H1 (cell line): ENCODE measurements at places on chromosomes 5 and 9.

GRCh38 chr5:31196309-31196708 lies 2.8 kb downstream of the CDH6 start:
- peaks cover 10% of the 10 kb centered on the region; the same call in 1 of the 2 replicates for H3K4me1 ChIP-seq
- no peak for DNase-seq
- H3K27me3 ChIP-seq = peaks cover 25% of the 10 kb centered on the region
- no peak overlapping the region for H3K27ac ChIP-seq
- no peak overlapping the region for H3K4me3 ChIP-seq
- no peaks in the 10 kb centered on the region for H3K36me3 ChIP-seq

- no peaks in the 10 kb centered on the region for H3K36me3 ChIP-seq
- no peaks in the 10 kb centered on the region for H3K27me3 ChIP-seq
- no peaks in the 10 kb centered on the region for H3K4me1 ChIP-seq
- no peak for DNase-seq
- no peak overlapping the region for H3K4me3 ChIP-seq
- H3K27ac ChIP-seq = no peak overlapping the region
Observed at GRCh38 chr9:74772121-74772520, 115.6 kb downstream of the TRPM6 start.

GRCh38 chr5:113678924-113679575 lies 165.6 kb downstream of the YTHDC2 start:
- H3K4me1 ChIP-seq = peaks cover 6% of the 10 kb centered on the region; the same call in 1 of the 2 replicates
- H3K36me3 ChIP-seq = no peaks in the 10 kb centered on the region; the same call in 1 of the 2 replicates
- no peak overlapping the region for H3K27ac ChIP-seq
- H3K4me3 ChIP-seq = no peak overlapping the region
- DNase-seq = no peak

DNA sequence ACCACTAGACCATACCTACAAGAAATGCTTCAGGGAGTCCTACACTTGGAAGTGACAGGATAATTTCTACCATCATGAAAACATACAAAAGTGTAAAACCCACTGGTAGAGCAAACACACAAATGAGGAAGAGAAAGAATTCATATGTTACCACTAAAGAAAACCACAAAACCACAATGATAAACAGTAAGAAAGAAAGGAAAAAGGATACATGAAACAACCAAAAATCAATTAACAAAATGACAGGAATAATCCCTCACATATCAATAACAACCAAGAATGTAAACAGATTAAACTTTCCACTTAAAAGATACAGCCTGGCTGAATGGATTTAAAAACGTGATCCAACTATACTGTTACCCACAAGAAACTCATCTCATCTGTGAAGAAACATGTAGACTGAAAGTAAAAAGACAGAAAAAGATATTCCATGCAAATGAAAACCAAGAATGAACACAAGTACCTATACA lies 83.4 kb downstream of the LPAR1 start:
- H3K27ac ChIP-seq = no peak overlapping the region
- no peak overlapping the region for H3K4me3 ChIP-seq
- H3K36me3 ChIP-seq = no peaks in the 10 kb centered on the region
- no peaks in the 10 kb centered on the region for H3K27me3 ChIP-seq

DNA sequence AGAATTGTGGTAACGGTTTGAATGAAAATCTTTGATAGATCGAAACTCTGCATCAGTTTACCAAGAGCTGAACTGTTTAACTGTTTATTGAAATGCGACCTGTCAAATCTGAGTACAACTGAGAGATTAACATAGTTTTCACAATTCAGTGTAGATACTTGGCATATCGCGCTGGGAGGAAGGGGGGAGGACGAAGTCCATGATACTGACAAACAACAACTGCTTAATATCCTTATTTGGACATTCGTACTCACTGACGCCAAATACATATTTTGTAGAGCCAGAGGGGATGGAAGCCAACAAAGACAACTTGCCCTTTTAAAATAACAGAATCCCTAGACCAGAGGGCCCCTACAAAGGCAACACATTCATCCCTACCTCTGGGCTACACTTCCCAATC lies 93.2 kb downstream of the GLIS3 start:
- no peak overlapping the region for H3K4me3 ChIP-seq
- no peak overlapping the region for H3K27ac ChIP-seq
- H3K27me3 ChIP-seq = no peaks in the 10 kb centered on the region
- no peaks in the 10 kb centered on the region for H3K4me1 ChIP-seq
- no peaks in the 10 kb centered on the region for H3K36me3 ChIP-seq
- DNase-seq = no peak

DNA sequence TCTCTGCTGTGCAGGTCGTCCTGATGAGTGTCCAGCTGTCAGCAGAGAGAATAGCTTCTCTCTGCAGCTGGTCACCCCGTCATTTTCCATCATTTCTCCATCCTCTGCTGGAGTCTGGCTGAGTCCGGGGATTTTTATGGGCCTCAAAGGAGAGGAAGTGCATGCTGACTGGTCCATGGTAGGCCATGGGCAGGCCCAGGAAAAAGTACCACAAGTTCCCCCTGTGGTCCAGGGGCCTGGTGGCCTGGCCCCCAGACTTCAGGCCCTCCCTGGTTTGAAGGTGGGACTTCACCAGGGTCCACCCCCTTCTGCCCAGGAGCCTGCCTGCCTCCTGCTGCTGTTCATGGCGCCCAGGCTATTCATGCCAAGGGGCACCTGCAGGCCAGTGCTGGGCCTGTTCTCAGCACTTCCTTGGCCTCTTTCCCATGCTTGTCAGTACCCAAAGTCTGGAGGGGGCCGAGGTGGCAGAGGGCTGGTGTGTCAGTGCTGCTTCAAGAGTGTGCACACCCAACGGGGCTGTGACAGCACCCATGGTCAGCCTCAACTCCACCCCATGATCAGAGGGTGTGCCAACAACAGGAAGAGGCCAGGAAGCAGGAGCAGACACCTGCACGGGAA lies 7.3 kb upstream of the MTMR12 start:
- no peaks in the 10 kb centered on the region for H3K27me3 ChIP-seq
- H3K27ac ChIP-seq = no peak overlapping the region
- H3K4me3 ChIP-seq = no peak overlapping the region
- no peak for DNase-seq
- peaks cover 4% of the 10 kb centered on the region; the same call in 1 of the 2 replicates for H3K4me1 ChIP-seq

DNA sequence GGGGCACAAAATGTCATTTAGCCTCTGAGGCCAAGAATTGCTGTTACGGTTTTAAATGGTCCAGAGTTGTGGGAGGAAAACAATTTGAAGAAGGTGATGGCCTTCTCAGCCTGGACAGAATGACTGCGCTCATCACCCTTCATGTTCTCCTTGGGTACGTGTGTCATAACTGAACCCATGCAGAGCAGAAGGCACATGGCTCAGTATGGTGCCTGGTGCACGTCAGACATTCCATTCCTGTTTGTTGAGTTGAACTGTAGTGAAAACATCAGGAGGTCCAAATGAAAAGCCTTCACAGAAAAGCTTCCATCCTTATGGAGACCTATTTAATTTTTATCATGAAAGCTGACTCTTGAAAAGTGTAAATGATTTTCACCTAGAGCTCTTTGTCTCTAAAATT lies 133.2 kb downstream of the CFAP90 start:
- DNase-seq = no peak
- H3K27me3 ChIP-seq = no peaks in the 10 kb centered on the region
- no peak overlapping the region for H3K4me3 ChIP-seq
- H3K27ac ChIP-seq = no peak overlapping the region

DNA sequence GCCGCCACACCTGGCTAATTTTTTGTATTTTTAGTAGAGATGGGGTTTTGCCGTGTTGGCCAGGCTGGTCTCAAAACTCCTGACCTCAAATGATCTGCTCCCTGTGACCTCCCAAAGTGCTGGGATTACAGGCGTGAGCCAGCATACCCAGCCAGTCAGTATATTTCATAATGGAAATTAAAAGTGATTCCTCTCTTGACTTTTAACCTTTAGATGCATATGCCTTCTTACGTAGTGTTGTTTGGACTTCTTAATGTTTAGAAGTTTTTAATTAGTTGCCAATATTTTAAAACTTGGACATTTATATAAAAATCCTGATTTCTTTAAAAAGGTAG lies 22.4 kb downstream of the DENND4C start:
- H3K27ac ChIP-seq = no peak overlapping the region
- no peaks in the 10 kb centered on the region for H3K36me3 ChIP-seq
- no peak for DNase-seq

- H3K4me1 ChIP-seq = peaks cover 9% of the 10 kb centered on the region
- peak overlapping the region; percentile 93 for H3K4me3 ChIP-seq
- no peak overlapping the region for H3K27ac ChIP-seq
- DNase-seq = no peak
Observed at GRCh38 chr5:163506726-163507125, 1.3 kb downstream of the MAT2B start.

- no peaks in the 10 kb centered on the region; the same call in 1 of the 2 replicates for H3K36me3 ChIP-seq
- DNase-seq = no peak
- H3K4me3 ChIP-seq = peak overlapping the region; percentile 64
- no peaks in the 10 kb centered on the region for H3K27me3 ChIP-seq
- H3K4me1 ChIP-seq = no peaks in the 10 kb centered on the region
Observed at GRCh38 chr5:177312649-177313181, 1.0 kb upstream of the MXD3 start.

DNA sequence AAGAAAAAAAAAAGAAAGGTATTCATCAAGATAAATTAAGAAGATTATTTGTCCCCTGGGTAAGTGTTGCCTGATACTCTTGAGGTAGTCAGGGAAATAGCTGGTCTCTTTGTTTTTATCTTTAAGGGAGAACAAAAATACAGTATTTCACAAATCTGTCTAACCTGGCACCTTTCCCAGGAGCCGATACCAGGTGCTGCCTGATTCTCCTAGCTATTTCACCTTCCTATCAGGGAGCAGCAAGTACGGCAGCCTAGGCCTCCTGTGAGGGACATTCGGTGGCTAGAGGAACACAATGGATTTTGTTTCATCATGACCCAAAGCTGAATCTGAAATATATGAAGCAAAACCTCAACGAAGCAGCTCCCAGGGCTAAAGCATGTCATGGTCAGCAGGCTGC lies 86.0 kb downstream of the TARS1 start:
- no peak overlapping the region for H3K27ac ChIP-seq
- DNase-seq = no peak
- H3K4me1 ChIP-seq = no peaks in the 10 kb centered on the region
- no peaks in the 10 kb centered on the region for H3K36me3 ChIP-seq
- H3K27me3 ChIP-seq = no peaks in the 10 kb centered on the region

DNA sequence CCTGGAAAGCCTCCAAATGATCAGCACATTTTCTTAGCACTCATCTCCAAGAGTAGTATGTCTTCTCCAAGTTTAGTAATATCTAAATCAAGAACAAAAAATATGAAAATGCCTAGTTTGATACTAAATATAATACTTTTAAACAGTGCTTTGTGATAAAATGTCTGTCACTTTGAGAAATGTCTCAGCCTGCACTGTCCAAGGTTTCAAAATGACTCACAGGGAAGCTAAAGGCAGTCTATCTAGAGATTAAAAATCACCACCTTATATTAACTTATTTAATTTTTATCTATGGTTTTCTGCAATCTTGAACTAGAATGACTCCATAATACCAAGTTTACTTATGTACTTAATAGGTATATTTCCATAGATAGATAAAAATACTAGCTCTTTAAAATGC lies 633.0 kb upstream of the C9orf72 start:
- H3K4me1 ChIP-seq = no peaks in the 10 kb centered on the region
- H3K27me3 ChIP-seq = no peaks in the 10 kb centered on the region
- no peak overlapping the region for H3K4me3 ChIP-seq
- DNase-seq = no peak

DNA sequence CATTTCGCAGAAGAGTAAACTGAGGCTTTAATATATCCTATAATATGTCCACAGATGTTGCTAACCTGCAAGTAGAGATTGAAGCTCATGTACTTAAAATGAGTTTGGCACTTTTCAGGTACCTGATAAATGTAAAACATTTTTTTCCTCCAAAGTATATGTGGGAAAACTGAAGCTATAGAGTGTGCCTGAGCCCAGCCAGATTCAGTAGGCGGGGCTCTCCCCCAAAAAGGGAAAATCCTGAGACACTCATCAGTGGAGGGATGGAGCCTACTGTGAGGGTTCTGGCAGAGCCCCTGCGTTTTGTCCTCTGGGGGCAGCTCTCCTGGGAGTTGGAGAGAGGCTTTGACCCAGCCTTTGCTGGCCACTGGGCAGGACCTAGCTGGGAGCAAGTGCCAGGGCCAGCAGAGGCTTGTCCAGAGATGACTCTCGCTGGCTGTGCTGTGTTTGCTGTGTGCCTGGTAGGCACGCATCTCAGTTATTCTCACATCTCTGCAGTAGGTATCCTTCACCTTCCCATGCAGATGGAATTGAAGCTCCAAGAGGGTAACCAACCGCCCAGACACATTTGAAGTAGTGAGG lies 81.1 kb upstream of the SPRY4 start:
- no peak overlapping the region for H3K4me3 ChIP-seq
- H3K4me1 ChIP-seq = peaks cover 4% of the 10 kb centered on the region
- no peak overlapping the region for H3K27ac ChIP-seq
- no peaks in the 10 kb centered on the region for H3K36me3 ChIP-seq
- no peak for DNase-seq

GRCh38 chr5:55344392-55344992 lies 36.7 kb downstream of the MTREX start:
- peak; percentile 76 for DNase-seq
- no peaks in the 10 kb centered on the region for H3K4me1 ChIP-seq
- peaks cover 6% of the 10 kb centered on the region; the same call in 1 of the 2 replicates for H3K36me3 ChIP-seq
- H3K4me3 ChIP-seq = no peak overlapping the region

DNA sequence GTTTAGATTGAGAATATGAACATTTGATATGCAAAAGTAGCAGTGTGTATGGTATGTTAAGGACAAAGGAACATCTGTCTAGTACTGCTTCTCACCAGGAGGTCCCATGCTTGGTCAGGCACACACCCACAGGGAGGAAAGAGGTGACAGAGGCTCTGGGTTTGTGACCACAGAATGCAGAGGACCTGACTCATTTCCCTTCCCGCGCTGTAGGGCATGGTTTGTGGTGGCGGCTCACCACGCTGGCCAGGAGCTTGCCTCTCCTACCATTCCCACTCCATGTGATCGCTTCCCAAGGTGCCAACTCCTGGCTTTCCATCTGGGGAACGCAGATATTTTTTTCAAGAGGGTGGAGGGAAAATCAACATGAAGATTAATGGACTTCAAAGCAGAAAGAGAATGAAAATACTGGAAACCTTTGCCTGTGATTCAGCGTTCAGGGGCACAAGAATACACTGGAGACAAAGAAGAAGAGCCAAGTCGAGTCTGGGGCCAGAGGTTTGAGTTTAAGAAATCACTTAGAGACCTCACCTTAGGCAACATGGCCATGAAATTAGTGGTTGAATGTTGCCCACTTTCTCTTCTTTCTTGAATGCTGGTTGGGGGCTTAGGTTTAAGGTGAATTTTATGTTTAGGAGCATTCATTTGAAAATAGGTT lies 477.8 kb downstream of the CCDC171 start:
- no peak for DNase-seq
- no peak overlapping the region for H3K4me3 ChIP-seq
- no peaks in the 10 kb centered on the region for H3K36me3 ChIP-seq
- H3K27ac ChIP-seq = no peak overlapping the region
- peaks cover 4% of the 10 kb centered on the region for H3K4me1 ChIP-seq
- H3K27me3 ChIP-seq = no peaks in the 10 kb centered on the region

- no peak for DNase-seq
- no peak overlapping the region for H3K4me3 ChIP-seq
- H3K4me1 ChIP-seq = no peaks in the 10 kb centered on the region
- H3K27me3 ChIP-seq = peaks cover 25% of the 10 kb centered on the region; the same call in 1 of the 2 replicates
Observed at GRCh38 chr9:97940741-97941140, 2.8 kb upstream of the HEMGN start.
